ENCODE measurements at places on chromosomes 12 and 14.

GRCh38 chr12:78220811-78221210 is 390.1 kb downstream of the NAV3 start:
- DNase-seq = no peak

GRCh38 chr14:65074449-65075150 is 27.7 kb downstream of the MAX start:
- peak; percentile 81 for DNase-seq

DNA sequence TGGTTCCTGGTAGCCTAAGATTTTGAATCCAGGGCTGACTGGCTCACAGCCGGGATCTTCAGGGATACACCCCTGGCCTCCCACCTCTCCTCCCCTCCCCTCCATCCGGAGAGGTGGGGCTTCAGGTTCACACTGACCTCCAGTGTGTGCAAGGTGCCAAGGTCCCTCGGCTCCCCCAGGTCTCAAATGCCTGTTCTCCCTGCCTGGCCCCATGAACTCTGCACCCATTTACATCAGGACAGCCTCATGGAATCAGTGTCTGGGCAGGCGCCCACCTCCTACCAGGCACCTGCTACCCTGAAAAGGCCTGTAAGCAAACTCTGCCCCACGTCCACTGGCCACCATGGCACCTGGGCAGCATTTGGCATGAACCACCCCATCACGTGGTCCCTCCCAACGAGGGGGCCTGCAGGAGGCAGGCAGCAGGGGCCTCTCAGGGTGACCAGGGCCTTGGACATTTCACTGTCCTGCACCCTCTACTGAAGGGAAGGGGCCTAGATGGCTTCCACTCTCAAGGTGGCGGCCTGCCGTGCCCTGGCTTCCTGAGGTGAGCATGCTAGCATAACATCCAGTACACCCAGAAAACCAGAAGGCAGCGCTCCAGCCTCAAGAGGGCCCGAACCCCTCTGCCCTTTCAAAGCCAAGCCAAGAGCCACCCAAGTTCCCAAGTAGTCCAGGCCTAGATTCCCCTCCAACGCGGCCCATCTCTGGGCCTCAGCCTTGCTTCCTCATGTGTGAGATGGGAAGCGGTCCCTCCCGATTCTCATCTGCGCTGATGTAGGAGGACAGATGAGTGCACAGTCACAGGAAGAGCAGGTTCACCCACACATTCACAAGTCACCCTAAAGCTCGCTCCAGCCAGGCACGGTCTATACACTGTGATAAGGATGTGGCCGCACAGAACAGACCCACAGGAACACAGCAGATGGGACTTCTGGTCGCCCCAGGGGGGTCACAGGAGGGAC is 37.3 kb downstream of the CCDC85C start:
- no peak for DNase-seq

DNA sequence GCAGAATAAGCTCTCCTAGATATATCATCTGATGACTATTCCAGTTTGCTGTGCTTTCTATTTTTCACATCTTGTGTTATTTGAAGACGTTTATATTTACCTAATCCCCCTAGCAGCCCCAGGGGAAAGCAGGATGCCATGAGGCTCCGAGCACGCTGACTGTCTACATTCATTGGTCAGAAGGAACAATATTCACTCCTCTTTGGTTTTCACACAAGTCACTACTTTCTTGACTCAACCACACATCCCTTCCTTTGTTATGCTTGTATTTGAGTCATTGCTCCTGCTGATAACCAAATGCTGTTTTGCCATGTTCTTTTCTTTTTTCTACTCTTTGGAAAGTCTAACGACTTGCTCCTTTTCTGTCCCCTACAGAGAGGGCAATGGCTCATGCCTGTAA is 86.5 kb upstream of the SLC38A2 start:
- DNase-seq = no peak

DNA sequence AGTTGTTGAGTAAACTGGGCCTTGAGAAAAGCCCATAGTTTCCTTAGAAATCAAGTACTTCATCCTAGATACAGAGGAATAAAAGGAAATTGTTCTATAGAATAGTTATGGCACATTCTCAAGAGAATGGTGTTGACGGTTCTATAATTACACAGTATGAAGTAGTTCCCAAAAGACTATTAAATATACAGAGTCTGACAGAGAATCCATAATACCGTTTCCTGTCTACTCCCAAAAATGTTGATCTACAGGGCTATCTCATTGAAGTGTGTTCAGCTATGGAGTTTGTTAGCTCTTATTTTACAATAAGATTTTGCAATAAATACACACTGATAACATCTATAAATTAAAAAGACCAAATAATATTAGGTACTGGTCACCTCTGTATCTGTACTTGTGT is 799.7 kb downstream of the RPS29 start:
- DNase-seq = no peak

GRCh38 chr14:72186523-72186922 is 254.3 kb downstream of the RGS6 start:
- no peak for DNase-seq

- no peak for DNase-seq
Observed at GRCh38 chr14:53569446-53569845, 387.2 kb downstream of the BMP4 start.

DNA sequence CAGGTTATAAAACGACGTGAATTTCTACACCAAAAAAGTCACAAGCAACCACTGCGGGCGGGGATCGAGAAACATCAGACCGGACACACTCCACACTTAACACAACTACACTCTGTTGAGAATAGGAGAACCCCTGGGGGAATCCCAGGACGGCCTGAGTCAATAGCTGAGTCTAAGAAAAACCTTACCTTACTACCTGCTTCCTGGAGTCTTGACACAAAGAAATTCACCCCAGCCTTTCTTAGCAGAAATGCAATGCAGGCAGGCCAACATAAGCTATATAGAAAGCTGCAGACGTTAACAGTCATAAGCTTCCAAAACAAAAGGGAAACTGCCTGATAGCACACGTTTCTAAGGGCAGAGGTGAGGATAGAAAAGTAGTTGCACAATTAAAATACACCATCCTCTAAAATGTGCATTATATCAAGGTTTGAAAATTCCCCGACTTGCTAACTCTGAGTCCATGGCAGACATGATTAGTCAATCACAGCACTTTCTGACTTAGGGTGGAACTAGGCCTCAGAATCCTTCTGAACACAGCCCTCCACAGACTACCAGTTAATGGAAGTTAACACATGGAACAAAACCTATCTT is 68.0 kb downstream of the CCDC88C start:
- no peak for DNase-seq

GRCh38 chr12:25493682-25494081 is 59.4 kb downstream of the LMNTD1 start:
- no peak for DNase-seq

GRCh38 chr14:75794615-75795038 is 133.6 kb downstream of the TTLL5 start:
- DNase-seq = no peak

DNA sequence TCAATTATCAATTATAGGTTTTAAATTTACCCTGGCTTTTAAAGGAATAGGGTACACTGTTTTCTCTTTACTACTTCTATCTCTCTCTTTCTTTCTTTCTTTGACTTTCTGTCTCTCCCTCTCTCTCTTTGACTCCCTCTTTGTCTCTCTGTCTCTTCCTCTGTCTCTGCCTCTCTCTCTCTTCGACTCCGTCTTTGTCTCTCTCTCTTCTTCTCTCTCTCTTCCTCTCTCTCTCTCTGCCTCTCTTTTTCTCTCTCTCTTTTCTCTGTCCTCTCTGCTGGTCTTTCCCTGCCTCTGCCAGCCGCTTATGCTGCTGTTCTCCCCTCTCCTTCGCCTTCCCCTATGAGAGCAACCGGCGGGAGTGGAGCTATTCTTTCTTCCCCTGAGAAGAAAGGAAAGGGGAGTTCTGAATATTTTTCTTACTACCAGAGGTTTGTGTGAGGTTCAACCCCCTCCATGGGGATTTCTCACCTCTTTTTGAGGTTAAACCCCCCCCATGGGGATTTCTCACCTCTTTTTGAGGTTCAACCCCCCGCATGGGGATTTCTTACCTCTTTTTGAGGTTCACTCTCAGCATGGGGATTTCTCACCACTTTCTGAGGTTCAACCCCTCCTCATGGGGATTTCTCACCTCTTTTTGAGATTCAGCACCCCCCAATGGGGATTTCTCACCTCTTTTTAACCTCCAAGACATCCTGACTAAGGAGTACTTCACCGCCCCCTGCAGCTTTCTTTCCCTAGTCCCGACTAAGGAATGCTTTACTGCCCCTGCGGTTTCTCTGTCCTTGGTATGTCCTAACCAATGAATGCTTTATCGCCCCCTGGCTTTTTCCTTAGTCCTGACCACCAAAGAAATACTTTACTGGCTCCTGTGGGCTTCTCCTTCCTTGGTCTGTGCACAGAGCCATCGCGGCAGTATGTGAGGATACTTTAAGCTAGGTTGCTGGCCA is 27.4 kb upstream of the DDHD1 start:
- peak; percentile 23 for DNase-seq

DNA sequence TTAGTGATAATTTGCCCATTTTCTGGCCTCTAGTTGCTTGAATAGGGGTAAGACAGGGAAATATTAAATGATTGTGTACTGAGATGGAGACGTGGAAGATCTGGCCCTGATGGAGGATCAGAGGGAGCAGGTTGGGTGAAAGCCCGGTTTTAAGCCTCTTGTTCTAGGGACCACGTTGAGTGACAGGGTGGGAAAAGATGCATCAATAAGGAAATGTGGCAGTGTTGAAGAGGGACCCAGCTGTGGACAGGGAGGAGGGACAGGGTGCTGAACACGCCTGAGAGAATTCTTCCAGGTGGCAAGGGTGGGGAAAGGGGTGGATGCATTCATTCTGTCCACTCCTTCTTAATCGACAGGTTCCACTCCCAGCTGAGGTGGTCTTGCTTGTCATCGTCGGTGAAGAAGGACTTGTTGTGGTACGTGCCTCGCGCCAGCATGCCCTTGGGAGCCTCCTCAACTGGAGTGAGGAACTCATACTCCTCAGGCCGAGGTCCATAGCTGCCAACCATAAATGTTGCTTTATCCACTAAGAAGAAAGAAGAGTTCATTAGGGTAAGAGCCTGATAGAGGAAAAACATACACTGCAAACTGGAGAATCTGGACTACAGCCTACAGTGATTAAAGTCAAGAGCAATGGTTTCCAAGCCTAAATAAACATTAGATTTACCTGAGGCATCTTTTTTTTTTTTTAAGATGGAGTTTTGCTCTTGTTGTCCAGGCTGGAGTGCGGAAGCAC is 4.0 kb upstream of the ERP27 start:
- no peak for DNase-seq

DNA sequence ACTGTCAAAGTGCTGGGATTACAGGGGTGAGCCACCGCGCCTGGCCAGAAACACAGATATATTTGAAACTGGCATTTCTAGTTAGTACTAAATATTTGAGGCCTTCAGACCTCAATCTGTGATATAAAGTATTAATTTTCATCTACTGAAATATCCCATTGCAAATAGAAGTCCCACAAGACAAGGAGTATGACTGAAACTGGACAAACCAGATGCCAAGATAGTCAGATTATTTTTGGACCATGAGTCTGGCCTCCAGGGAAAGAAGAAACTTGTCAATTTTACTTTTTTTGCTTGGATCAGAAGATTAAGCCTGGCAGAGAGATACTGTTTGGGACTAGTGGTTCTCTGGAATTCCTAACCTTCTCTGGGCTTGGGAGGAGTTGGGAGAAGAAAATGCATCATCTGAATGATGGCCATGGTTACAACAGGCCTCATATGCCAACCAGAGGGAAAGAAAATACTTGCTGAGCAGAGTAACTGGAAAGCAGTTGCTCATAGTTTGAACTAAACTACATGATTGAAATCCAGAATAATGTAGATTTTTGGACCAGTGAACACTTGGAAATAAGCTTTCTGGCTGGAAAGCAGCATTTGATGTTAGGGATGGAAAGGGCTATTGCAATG is 2.9 kb upstream of the SMOC1 start:
- DNase-seq = no peak

DNA sequence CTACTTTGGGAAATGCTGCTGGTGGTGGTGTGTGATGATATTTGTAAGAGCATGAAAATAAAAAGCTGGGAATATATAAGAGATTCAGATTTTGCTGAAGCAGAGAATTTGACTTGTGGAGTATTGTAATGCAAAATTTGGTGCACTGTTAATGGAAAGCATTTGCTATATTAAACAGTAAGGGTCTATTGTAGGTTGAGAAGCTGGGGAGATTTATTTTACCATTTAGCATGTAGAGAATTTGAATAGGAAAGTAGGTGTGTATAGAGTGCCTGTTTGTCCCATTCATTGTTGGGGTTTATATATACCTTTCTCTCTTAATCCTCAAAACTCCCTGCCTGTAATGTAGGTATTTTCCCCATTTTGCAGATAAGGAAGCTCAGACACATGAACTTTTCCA is 48.4 kb downstream of the CRADD start:
- DNase-seq = no peak

GRCh38 chr14:102225386-102225785 is 79.6 kb downstream of the MOK start:
- DNase-seq = no peak

GRCh38 chr12:124761871-124762270 is 101.8 kb downstream of the SCARB1 start:
- peak; percentile 40 for DNase-seq

DNA sequence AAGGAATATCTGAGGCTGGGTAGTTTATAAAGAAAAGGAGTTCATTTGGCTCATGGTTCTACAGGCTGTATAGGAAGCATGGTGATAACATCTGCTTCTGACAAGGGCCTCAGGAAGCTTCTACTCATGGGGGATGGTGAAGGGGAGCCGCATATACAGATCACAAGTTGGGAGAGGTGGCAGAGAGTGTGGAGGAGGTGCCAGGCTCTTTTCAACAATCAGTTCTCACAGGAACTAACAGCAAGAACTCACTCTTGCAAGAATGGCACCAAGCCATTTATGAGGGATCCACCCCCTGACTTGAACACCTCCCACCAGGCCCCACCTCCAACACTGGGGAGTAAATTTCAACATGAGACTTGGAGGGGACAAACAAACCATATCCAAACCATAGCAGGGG is 3.5 kb upstream of the TSPAN11 start:
- no peak for DNase-seq

GRCh38 chr14:22291406-22291805 is 297.6 kb downstream of the DAD1 start:
- DNase-seq = no peak

GRCh38 chr12:20415028-20415427 is 46.7 kb downstream of the PDE3A start:
- DNase-seq = peak; percentile 22

DNA sequence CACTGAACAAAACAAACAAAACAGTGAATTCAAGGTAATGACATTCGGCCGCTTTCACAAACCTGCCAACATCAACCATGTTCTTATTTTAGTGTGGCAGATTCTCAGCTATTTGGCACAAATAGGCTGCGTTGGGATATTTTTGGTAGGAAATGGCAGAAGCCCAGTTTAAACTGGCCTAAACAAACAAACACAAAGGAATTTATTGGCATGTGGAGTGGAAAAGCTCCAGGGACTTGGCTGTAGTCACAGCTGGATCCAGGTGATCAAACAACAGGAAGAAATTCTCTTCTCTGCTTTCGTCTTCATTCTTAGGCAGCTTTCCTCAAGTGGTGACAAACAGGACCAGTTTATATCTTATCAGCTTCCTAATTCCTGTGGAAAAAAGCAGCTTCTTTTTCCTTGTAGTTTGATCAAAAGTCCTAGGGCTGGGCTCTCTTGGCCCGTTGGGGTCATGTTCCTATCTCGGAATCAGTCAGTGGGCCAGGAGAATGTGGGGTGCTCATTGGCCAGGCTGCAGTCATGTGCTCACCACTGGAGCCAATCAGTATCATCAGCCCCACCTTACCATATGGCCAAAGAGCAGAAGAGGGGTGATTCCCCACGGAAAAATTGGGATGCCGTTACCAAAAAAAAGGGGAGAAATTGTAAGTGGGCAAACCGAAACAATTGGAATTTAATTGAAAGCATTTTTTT is 22.6 kb downstream of the C12orf75 start:
- no peak for DNase-seq

GRCh38 chr12:123705935-123706334 is 6.2 kb upstream of the ATP6V0A2 start:
- no peak for DNase-seq

- DNase-seq = peak; percentile 96
Observed at GRCh38 chr12:120231316-120232011, 30.6 kb upstream of the RPLP0 start.
